ENCODE measurements at places on chromosomes 3 and 15.
A peak's percentile ranks its signal among the peaks of the same experiment; 100 is the strongest.

- ATAC-seq = no peak
Measured at GRCh38 chr3:148707601-148708380, 10.1 kb downstream of the AGTR1 start.

GRCh38 chr3:29245441-29245840 lies 35.4 kb upstream of the RBMS3 start:
- ATAC-seq = no peak

DNA sequence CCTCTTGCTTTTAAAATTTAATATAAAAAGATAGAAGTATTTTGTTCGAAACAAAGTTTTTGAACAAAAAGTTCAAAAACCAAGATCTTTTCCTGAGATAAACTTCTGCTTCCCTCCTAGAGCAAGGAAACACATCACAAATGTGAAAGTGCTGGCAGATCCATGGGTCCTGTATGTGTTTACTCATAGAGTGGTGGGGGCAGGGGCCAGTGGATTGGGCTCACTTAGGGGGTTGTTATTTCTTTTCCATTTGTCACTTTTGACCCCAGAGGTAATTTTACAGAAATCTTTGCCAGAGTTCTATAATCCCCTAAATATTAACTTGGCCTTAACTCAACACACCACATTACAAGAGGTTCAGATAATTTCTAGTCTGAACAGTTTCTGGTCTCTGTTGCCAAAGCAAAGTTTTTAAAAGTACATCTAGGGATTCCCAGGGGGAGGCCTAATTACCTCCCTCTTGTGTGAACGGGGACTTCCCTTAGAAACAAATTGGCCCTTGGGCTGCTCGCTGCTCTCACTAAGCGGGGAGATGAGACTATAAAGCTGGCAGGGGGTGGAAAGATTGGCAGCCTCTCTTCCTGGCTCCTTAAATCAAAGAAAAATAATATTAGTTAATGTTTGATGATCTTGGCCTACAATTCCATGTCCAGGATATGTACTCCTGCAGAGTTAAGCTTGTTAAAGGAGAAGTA lies 66.8 kb upstream of the PTX3 start:
- no peak for ATAC-seq

DNA sequence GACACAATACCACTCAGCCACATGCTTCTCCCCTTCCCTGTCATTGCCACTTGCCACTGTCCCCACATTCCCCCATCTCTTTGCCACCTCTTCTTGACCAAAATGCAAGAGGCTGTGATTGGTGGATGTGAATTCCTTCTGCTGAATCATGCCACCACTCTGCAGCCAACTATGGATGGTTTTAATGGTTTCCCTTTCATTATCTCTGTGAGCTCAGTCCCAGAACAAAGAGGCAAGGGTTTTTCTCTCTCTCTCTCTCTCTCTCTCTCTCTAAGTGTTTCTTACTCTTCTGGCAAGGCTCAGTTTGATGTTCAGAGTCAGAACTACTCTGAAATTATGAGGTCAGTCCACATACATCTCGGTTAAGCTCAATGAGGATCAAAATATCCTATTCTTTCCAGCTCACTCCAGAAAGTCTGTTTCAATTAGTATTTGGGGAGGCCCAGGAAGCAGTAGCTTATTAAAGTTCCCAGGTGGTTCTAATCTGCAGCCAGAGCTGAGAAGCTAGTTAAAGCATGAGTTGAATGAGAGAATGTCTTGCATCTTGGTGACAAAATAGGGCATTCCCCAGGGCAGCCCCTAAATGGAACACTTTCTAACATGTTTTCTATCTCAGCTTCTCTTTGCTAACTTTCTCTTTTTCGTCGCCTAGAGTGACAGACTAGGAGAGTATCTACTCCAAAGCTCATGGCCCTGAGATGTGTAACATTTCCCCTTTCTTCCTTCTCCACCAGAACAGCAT lies 8.5 kb upstream of the ILDR1 start:
- ATAC-seq = no peak

DNA sequence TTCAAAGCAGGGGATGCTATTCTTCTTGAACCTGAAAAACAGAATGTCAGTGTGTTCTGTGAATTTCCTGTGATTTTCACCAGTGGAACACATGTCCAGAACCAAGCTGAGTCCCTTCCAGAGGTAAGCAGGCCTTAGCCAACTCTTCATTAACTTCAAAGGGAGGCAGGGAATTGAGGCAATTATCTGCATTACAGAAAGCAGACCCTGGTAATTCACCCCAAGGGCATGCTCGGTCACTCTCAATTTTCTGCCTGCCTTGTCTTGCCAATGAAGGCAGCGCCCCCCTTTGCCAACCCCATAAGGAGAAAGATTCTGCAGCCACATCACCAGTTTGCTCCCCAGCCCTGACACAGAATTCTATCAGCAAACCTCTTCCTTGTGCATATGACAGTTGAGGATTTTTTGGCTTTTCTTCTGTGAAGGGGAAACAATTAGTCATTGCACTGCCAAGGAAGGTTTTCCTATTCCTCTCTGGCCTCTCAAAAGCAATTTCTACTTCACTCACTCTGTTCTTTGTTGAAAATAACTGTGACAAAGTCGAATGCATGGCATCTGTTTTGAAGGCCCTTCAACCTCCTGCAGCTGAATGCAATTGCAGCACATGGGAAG lies 85.3 kb downstream of the HHLA2 start:
- ATAC-seq = no peak

- peak; percentile 86 for ATAC-seq
Measured at GRCh38 chr15:57312318-57313133, 63.8 kb upstream of the CGNL1 start.

- ATAC-seq = no peak
Measured at GRCh38 chr3:38805765-38806386, 10.1 kb downstream of the SCN10A start.

GRCh38 chr3:169072494-169072893 lies 591.0 kb downstream of the MECOM start:
- no peak for ATAC-seq

DNA sequence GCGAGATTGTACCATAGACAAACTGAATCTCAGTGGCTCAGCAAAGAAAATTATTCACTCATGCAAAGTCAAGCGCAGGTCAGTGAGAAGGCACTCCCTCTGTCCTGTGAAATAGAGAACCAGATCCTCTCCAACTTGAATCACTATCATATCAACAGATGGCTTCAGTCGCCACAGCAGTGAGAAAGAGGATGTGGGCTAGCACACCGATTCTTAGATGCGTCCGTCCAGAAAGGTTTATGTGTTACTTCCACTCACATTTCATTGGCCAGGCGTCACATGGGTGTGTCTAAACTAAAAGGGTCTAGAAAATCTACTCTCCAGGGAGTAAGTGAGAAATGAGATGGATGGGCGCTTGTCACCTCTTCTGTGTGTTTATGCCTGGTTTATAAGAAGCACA lies 141.6 kb upstream of the KBTBD8 start:
- no peak for ATAC-seq

- ATAC-seq = no peak
Measured at GRCh38 chr15:45863881-45864580, 229.2 kb downstream of the SQOR start.

- no peak for ATAC-seq
Measured at GRCh38 chr15:89161666-89162065, 59.7 kb downstream of the RLBP1 start.

GRCh38 chr15:55407498-55408011 lies 604 bp downstream of the CCPG1 start:
- peak; percentile 2 for ATAC-seq

All from motor neuron (in vitro differentiated cells).